ENCODE measurements at places on chromosomes 16 and 17. TPM values are rescaled to one million over a fixed set of nuclear protein-coding genes. Genes with fewer than 3 reads are reported as not detected.

The KRTAP17-1 gene
- 0.07 TPM for polyA plus RNA-seq

The SYT17 gene
- polyA plus RNA-seq: 8.2 TPM

The SPNS2 gene
- polyA plus RNA-seq: 13.3 TPM

The ZPBP2 gene
- polyA plus RNA-seq: 0.03 TPM

The ZP2 gene
- polyA plus RNA-seq: 0.27 TPM

DNA sequence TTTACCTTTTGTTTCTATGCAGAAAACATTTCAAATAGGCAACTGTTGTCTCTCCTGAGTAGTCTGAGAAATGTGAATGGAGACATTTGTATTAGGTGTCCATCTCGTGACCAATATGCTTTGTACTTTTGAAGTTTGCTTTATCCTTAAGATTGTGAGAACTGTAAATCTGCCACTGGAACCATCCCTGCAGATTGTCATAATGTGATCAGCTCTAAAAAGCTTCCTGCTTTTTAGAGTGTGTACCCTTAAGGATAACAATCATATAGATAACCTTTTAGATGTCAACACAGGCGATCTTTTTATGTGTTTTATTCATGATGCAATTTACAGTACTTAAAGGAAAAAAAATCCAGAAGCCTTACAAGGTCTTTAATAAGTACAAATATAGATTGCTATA lies 63.5 kb downstream of the PRKCA start:
- DNase-seq: peak; percentile 49

DNA sequence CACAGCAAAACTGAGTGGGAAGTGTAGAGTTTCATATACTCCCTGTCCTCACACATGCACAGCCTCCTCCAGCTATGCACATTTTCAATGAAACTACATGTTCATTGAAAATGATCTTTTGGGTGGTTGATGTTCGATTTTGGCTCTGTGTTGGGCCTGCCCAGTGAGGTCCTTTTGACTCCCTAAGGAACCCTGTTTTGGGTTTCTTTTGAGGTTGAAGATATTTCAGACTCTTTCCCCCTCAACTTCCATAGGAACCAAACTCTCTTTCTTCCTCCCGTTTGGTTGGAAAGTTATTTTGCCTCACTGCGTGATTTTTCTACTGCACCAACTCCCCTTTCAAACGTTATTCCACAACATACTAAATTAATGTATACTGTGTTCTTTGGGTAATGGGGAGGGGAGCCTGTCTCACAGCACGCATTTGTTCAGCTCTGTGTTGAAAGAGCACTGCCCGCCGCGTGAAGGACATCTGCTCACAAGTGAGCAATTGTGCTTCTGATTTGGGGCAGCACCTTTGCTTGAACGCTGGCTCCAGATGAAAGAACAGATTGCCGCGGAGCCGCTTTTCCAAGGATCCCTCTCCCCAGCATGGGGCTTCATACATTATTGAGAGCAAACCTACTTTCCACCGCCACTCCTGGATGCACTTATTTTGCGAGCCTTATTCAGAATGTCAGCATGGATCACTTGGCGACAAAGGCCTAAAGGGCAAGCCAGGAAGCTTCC lies 385.9 kb downstream of the WWOX start:
- no peak for DNase-seq

- no peak for DNase-seq
These were observed 30.3 kb upstream of the LRRC37A start for GRCh38 chr17:46264456-46265198.

- no peak for DNase-seq
These were observed 4.4 kb downstream of the MVP start for GRCh38 chr16:29824589-29825144.

DNA sequence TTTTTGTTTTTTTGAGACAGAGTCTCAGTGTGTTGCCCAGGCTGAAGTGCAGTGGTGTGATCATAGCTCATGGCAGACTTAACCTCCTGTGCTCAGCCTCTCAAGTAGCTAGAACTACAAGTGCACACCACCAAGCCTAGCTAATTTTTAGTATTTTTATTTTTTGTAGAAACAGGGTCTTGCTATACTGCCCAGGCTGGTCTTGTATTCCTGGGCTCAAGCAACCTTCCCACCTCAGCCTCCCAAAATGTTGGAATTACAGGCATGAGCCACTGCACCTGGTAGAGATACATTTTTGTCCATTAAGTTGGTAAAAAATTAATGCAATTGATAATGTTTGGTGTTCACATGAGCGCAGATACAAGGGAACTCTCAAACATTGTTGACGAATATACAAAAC lies 22.2 kb upstream of the SRCIN1 start:
- no peak for DNase-seq

DNA sequence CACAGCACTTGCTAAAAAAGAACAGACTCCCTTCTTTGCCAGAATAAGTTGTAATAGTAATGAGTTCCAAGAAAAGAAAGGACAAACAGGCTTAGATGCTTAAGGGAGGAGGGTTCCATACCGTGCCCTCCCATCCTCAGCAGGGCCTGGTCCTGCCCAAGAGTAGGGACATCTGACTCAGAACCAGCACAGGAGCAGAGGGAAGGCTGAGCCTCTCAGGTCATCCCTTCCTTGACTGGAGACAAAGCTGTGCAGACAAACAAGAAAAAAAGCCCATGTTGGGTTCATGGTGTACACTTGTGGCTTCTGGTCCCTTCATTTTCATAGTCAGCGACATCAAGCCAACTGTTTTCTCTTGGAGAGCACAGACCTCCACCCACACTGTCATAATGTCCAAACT lies 44.2 kb upstream of the NDRG4 start:
- DNase-seq: no peak

GRCh38 chr16:71882505-71883167 lies 1.3 kb downstream of the ZNF821 start:
- DNase-seq: peak; percentile 58

DNA sequence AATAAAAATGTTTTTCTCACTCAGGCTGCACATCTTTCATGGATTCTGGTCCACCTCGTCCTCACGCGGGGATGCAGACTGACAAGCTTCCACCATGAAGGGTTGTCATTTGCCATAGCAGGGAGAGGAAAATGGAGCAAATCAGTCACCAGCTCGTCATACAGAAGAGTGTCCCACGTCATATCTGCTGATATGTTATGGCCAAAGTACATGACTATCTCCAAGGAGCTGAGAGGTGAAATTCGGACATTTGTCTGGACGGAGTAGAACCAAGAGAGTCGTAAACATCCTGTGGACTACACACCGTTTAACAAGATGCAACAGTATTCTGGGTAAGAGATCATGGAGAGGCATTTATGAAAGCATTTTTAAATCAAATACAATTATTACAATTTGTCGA lies 75.3 kb upstream of the MYOCD start:
- no peak for DNase-seq

DNA sequence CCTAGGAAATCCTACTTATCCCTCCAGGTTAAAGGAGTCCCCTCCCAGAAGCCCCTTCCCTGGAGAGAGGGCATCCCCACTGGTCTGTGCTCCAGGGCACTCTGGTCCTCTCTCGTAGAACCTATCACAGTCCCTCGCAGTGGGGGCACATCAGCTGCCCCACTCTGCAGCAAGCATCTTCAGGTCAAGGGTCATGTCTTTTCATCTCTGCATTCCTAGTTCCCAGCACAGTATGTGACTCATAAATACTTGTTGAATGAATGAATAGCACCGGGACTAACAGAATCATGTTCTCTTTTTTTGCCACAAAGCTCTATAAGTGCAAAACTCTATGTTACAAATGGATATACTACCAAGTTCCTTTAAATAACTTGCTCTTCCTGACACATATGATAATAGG lies 36.0 kb downstream of the RNF157 start:
- DNase-seq: no peak

GRCh38 chr17:17749921-17750320 lies 68.7 kb downstream of the RAI1 start:
- no peak for DNase-seq

DNA sequence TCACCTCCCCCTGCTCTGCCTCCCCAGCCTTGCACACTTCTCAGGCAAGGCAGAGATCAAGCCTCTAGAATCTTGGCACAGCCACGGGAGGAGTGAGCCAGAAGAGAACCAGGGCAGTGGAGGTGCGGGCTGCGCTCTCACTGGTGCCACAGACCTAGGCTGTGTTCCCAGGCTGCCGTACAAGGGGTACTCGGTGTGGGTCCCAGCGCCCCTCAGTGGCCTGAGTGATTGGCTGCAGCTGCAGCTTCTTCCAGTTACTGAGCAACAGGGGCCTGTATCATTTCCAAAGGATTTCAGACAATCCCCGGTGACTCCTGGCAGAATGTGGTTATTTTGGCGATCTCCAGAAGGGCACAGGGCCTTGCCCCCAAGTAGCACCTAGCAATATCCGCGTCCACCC lies 1852.1 kb downstream of the TP53TG3F start:
- DNase-seq: no peak

- no peak for DNase-seq
These were observed 151.5 kb downstream of the STX8 start for GRCh38 chr17:9424071-9424640.

DNA sequence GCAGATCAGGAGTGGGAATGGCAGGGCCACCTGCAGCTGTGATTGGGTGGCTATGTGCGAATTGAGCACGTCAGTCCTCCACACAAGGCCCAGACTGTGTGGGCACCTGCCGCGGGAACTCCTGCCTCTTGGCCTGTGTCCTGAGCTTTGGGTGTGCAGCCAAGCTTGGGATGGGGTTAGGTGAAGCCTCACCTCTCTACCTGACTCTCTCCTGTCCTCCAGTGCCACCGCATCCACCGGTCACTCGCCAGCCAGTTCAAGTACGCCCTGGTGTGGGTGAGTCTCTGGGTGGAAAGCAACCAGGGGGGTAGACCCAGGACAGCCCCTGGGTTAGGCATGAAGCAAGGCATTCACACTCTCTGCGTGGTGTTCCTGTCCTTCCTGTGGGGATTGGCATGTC lies 2.3 kb upstream of the MYO15A start:
- no peak for DNase-seq
